ENCODE measurements at places on chromosomes 1 and 21.

DNA sequence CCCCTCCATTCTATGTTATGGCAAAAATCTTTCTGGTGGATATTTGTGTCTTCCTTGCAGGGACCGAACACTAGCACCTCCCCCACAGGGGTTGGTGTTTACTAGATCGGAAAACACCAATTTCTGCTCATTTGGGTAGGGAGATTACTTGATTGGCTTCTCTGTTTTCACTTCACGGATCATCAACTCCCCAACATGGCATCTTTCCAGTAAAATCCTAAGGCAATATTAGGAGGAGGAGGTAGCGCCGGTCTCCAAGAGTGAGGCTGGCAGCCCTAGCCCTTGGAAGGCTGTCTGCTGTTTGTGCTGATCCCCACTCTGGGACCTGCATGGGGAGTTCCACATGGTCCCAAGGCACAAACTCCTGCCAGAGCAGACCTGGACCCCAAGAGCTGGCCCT is 12.2 kb downstream of the VASH2 start:
- DNase-seq = no peak

DNA sequence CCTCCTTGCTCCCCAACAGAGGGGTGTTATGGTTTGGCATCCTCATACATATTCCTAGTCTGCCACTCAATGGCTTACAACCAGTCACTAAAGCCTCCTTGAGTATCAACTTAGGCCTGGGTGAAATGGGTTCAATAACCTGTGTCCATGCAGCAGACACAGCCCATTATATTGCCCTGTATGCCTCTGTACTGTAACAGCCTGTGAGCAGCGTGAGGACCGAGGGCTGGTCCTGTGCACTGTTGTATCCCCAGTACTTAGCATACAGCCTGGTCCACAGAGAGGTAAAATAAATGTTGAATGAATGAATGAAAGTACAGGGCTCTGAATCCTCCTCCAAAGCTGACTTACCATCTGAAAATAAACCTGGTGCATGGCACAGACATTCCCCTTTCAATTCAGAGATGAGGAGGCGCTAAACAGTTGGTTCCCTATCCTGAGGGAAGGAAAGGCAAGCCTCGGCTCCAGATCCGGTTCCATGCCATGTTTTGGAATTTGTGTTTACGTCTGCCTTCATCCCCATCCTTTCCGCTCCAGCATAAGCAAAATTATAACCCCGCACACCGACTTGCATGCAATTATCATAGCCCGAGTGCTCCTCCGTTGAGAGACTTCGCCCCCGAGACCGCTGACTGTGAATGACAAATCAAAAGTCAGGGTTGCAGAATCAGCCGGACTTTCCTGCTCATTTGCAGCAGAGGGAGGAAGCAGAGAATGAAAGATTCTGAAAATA is 45.0 kb upstream of the DNAJC6 start:
- DNase-seq = no peak

- no peak for DNase-seq
These were observed 99.9 kb downstream of the ROR1 start for GRCh38 chr1:63873751-63874150.

GRCh38 chr1:161193561-161194235 is 5.2 kb downstream of the ADAMTS4 start:
- no peak for DNase-seq

DNA sequence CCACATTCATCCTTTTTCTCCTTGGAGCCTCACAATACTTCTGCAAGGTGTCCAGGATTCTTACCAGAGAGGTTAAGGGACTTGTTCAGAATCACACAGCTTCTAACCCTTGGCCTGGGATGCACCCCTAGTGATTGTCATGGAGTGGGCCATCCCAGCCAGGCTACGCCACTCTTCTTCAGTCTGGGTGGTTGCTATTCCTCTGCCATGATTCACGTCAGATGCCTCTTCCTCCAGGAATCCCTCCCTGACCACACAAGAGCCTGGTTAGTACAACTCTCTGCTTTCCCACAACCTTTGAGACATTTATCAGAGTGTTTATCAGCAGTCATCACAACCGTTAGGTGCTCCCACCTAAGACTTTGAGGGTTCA is 121.8 kb downstream of the EPHB2 start:
- DNase-seq = no peak

DNA sequence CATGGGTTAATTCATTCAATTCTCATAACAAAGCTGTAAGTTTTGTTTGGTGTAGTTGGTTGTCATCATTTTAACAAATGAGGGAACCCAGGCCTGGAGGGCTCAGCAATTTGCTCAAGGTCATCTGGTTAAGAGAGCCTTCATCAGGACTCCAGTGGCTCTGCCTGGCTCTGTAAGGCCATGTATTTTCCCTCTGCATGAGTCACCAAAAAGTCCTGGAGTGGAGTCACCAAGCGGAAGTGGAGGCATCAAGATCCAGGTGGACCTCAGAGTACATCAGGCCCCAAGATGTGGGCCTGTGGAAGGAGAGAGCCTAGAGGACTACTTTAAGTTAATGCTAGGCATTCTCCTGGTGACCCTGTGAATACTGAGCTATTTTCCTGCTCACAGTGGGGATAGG is 30.0 kb upstream of the RBM15 start:
- DNase-seq = no peak

DNA sequence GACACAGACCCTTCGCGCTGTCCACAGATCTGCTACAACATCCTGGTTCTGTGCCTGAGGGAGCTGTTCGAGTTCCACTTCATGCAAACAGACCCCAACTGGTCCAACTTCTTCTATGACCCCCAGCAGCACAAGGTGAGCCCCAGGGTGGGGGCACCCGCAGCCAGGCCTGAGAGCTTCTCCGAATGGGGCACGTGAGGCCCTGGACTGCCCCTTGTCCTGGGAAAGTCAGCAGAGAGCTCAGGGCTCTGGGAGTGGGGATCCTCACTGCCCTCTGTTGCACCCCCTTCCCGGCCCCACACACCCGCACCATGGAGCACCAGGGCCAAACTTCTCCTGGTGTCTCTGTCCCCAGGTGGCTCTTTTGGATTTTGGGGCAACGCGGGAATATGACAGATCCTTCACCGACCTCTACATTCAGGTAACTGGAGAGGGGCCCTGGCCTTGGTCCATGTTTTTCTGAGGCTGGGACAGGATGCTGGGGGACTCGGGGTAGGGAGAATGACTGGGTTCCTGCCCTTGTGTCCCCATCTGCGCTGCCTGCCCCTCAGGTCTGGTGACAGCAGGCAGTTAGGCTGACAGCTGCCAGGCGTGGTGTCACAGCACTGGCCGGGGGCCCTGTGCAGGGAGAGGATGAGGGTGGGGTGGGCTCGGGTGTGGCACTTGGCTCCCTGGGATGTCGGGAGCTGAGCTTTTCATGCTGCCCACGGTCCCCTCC is 44.6 kb downstream of the COQ8A start:
- no peak for DNase-seq

DNA sequence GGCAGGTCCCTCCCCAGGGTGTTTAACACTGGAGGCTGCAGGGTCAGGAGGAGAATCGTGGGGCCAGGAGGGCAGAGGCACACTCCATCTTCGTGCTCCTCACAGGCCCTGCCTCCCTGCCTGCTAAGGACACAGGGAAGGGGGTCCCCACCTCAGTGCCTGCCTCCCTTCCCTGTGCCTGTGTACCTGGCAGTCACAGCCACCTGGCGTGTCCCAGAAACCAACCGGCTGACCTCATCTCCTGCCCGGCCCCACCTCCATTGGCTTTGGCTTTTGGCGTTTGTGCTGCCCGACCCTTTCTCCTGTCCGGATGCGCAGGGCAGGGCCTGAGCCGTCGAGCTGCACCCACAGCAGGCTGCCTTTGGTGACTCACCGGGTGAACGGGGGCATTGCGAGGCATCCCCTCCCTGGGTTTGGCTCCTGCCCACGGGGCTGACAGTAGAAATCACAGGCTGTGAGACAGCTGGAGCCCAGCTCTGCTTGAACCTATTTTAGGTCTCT is 623 bp upstream of the BGLAP start:
- DNase-seq = no peak

DNA sequence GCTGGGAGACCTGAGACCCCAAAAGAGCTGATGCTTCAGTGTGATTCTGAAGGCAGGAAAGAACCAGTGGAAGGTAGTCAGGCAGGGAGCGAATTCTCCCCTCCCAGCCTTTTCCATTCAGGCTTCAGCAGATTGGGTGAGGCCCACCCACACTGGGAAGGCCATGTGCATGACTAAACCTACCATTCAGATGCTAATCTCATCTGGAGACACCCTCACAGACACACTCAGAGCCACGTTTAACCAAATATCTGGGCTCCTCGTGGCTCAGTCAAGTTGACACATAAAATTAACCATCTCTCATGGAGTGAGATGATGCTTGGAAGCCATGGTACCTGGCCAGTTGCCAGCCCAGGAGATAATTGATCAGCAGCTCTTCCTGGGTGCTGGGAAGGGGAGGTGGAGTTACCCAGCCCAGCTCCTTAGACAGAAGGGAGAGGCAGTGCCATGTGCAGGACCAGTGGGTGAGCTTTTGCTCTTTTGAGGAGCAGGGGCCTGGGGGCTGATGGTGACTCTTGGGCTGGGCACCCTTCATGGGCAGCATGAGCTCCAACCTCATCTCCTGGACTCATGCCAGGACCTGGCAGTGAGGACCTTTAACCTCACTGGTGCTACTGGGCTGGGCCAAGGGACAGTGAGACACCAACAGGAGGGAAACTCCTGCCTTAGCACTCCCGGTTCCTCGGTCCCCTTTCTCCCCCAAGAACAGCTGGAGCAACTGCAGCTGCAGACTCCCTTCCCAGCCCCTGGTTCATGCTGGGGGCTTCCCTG is 89.0 kb upstream of the ACTL8 start:
- DNase-seq = no peak

- DNase-seq = no peak
These were observed 504 bp downstream of the H6PD start for GRCh38 chr1:9235096-9235459.

- DNase-seq = no peak
These were observed 76.2 kb downstream of the MDM4 start for GRCh38 chr1:204592246-204592948.

GRCh38 chr1:29679316-29679715 is 443.0 kb downstream of the PTPRU start:
- no peak for DNase-seq

- DNase-seq = no peak
These were observed 32.2 kb upstream of the RNF11 start for GRCh38 chr1:51203874-51204245.

- no peak for DNase-seq
These were observed 78.8 kb upstream of the ABCD3 start for GRCh38 chr1:94339206-94339927.

- no peak for DNase-seq
These were observed 114.1 kb downstream of the TNR start for GRCh38 chr1:175629318-175629694.

Measured in activated T-cell treated with anti-CD3 and anti-CD28 coated beads, Interleukin-2, amount 50 U/mL, for 1 hour (primary cell).